ENCODE measurements at places on chromosomes 2 and 18.
A peak's percentile ranks its signal among the peaks of the same experiment; 100 is the strongest.

- DNase-seq: no peak
These were observed 89.4 kb upstream of the MCFD2 start for GRCh38 chr2:47004905-47005495.

- DNase-seq: peak; percentile 63
These were observed 48.8 kb upstream of the IHH start for GRCh38 chr2:219109471-219109870.

GRCh38 chr2:203914546-203915182 lies 21.9 kb upstream of the ICOS start:
- DNase-seq: no peak

- no peak for DNase-seq
These were observed 59.7 kb upstream of the PHLPP1 start for GRCh38 chr18:62655520-62656219.

DNA sequence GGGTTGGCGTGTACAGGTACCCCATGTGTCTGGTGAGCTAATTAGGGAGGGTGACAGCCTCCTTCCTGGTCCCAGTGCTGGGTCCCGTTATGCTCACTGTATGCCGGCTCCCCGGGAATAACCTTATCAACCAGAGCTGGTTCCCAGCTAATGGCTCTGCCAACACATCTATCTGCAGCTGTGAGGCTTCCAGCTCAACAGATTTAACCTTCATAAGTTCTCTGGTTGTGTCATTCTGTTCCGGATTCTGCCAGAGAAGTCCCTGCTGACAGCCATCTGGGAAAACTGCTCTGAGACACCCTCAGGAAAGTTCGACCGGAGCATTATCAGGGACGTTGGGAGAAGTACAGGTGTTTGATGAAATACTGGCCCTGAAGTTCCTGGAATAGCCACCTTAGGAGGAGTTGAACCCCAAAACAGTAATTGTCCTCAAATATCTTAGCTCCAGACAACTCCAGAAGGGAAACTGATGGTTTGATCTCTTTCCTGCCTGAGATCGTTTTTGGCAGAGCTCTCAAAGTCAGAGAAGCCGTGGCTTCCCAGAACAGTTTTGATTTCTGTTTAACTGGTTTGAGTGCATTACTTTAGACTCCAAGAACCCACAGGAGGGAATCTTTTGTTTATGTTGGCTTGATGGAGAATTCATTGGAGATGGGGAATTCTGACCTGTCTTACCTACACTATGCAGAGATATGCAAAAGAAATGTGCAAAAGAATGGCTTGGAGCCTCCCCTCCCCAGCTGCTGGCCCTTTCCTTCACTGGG lies 39.4 kb upstream of the TXNDC2 start:
- no peak for DNase-seq

DNA sequence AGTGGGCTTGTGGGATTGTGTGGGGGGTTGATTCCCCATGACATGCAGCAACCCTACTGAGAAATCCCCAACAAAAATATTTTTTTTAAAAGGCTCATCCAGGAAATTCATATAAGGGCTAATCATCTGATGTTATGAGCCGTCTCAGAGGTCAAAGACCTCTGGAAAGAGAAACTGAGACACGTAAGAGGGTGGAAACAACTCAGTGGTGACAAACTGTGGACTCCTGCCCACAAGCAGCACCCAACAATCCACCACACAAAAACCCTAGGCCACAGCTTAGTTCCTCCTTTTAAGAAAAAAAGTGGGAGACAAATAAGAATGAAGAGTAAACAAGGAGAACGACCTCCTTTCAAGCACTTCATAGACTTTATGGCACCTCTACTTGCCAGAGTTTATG lies 1096.1 kb upstream of the NRXN1 start:
- DNase-seq: no peak

DNA sequence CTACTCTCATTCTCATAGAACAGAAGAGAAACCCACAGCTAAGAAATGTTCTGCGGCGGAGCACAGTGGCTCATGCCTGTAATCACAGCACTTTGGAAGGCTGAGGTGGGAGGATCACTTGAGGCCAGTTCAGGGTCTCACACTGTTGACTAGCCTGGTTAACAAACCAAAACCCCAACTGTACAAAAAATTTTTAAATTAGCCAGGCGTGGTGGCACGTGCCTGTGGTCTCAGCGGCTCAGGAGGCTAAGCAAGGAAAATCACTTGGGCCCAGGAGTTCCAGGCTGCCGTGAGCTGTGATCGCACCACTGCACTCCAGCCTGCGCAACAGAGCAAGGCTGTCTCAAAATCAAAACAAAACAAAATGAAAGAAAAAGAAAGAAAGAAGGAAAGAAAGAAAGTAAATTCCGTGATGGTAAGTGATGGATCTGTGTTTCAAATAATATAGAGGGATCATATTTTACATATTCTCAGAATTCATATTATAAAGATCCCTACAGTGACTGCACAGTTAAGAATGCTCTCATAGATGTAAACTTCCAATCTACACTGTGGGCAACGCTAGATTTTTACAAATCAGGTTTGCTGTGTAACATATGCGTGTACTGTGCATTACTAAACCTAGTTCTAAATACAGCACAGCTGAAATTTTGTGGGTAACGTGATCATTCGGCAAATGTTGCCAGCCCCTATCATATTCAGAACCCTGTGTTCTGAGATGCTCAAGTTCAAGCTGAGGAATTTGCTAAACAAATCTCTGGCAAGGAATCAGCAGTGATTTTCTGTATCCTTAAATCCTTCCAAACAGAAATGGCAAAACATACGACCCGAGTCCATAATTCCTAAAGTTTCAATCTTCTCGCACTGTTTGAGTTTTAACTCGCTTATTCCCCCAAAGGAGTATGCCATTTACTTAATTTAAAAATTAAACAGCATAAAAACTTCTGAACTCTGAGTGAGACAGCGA lies 1.2 kb upstream of the RAB12 start:
- no peak for DNase-seq

DNA sequence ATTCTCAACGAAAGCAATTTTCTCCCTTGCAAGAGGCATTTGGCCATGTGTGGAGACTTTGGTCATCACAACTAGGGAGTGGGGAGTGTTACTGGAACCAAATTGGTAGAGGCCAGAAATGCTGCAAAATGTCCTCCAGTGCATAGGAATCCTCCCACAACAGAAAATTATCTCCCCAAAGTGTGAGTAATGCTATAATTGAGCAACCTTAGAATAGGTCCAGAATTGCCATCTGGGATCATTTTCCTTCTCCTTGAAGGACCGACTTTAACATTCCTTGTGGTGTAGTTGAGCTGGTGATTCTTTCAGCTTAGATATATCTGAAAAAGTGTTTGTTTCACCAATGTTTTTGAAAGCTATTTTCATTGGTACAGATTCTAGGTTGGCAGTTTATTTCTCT lies 111.2 kb upstream of the SMIM21 start:
- no peak for DNase-seq

DNA sequence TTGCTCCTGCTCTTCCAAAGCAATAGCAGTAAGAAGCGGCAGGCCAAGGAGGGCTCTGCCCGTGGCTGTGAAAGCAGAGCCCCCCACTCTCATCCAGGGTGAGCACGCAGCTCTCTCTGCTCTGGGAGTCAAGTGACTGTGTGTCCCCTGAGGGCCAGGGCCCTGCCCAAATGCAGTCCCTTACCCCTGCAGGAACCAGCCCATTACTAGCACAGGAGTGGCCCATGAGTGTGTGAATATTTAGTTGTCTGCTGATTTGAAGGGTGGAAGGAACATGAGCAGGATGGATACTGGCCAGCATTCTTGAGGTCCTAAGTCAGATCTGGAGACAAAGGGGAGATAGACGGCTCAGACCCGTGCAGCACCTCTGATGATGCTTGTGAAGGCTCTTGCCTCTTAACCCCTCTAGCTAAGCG lies 69.7 kb upstream of the FOSL2 start:
- DNase-seq: no peak

DNA sequence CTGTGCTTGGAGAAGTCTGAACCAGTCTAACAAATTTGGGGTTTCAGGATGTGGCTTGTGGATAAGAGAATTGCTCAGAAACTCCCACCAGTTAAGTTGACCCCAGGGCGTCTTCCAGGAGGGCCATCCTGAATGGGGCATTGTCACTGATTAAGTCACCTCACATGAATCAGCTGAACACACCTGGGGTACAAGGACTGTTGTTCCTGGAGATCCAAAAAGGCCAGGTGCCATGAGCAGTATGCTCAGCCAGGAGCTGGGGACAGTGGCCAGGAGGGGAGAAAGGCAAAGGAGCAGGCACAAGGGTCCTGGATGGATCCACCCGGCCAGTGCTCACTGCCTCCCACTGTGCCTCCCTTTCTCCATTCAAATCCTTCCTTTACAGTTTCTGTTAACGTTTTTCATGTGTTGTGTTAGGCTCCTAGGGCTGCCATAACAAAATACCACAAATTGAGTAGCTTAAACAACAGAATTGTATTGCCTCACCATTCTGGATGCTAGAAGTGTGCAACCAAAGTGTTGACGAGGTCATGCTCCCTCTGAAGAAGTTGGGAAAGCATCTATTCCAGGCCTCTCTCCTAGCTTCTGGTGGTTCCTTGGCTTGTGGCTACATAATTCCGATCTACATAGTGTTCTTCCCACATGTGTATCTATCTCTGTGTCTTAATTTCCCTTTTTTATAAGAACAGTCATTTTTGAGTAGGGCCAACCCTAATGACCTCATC lies 33.4 kb downstream of the TRABD2A start:
- DNase-seq: no peak

- no peak for DNase-seq
These were observed 4.9 kb downstream of the NEMP2 start for GRCh38 chr2:190529486-190530247.

DNA sequence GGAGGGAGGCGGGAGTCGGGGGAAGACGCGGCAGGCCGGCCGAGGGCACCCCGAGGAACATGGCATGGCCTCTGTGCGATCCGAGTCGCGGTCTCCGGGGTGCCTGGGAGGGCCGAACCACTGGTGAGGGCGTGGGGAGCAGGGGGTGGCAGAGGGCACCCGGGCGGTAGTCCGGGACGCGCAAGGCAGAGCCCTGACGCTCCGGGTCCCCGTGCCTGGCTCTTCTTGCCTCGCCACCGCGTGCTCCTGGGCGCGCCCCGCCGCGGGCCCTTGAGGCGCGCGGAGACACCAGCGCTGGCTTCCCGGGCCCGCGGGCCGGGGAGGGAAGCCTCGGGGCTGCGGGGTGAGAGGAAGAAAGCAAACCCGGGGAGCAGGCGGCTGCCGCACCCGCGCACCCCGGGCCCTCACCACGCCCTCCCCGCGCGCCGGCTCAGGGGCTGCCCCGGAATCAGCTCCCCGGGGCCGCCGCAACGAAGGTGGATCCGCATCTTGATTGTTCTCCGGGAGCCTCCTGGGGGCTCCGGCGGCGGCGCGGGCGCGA lies 4.3 kb downstream of the SOX11 start:
- DNase-seq: no peak

DNA sequence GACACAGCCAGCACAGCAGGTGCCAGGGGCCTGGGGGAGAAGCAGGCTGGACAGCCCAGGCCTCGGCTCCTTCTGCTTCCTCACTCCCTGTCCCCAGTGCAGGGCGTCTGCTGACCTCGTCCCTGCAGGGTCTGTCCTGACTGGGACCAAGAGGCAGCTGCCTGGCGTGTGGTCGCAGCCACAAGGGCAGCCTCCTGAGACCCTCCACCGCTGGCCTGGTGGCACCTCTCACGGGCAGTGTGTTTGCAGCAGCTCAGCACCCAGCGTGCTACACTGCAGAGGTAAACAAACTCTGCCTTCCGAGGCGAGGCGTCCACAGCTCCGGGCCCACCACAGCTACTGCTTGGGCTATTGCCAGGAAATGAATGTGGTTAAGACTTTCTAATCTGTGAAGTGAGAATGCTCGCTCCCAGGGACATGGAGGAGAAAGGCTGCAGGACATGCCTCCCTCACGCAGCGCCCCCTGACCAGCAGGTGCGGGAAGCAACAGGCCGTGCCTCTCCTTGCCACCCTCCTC lies 46.1 kb upstream of the HPCAL1 start:
- DNase-seq: peak; percentile 11

DNA sequence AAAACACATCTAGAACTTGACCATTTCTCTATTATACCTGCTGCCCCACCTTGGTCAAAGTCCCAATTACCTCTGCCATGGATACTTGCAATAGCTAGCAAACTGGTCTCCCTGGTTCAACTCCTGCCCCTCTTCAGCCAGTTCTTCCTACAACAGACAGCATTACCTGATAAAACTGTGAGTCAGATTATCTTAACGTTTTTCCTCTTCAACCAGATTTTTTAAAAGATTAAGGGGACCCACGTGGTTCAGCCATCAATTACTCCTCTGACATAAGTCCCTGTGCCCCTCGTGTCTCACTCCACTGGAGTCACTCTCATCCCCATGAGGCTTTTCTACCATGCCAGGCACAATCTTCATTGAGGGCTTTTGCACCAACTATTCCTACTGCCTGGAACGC lies 5.3 kb upstream of the ARHGAP15 start:
- DNase-seq: no peak

DNA sequence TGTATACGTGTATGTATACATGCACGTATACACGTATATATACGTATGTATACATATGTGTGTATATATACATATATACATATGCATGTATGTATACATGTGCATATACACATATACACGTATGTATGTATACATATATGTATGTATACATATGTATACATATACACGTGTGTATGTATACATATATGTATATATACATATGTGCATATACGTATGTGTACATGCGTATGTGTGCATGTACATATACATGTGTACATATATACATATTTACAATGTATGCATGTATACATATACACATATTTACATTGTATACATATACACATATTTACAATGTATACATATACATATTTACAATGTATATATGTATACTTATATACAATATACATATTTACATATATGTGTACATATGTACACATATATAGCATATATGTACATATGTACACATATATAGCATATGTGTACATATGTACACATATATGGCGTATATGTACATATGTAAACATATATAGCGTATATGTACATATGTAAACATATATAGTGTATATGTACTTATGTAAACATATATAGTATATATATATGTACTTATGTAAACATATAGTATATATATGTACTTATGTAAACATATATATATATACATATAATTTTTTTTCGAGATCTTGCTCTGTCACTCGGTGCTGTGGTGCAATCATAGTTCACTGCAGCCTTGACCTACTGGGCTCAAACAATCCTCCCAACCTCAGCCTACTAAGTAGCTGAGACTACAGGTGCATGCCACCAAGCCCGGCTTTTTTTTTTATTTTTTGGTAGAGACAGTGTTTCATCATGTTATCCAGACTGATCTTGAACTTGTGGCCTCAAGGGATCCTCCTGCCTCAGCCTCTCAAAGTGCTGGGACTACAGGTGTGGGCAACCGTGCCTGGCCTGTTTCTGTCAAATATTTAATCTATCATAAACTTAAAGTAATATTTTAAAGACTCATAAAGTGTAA lies 23.2 kb downstream of the COBLL1 start:
- DNase-seq: no peak
